ENCODE measurements at places on chromosomes 4 and X. TPM values are rescaled to one million over a fixed set of nuclear protein-coding genes. Genes with fewer than 3 reads are reported as not detected.

Gene SUPT20HL2
- total RNA-seq, result not detected

Gene IL21
- total RNA-seq, result not detected

Gene CXCL10
- not detected for total RNA-seq

Gene CPLX1
- total RNA-seq, result 2.2 TPM

Gene STOX2
- total RNA-seq, result 4.5 TPM

Gene GLOD5
- not detected for total RNA-seq

Gene DCAF12L2
- not detected for total RNA-seq

DNA sequence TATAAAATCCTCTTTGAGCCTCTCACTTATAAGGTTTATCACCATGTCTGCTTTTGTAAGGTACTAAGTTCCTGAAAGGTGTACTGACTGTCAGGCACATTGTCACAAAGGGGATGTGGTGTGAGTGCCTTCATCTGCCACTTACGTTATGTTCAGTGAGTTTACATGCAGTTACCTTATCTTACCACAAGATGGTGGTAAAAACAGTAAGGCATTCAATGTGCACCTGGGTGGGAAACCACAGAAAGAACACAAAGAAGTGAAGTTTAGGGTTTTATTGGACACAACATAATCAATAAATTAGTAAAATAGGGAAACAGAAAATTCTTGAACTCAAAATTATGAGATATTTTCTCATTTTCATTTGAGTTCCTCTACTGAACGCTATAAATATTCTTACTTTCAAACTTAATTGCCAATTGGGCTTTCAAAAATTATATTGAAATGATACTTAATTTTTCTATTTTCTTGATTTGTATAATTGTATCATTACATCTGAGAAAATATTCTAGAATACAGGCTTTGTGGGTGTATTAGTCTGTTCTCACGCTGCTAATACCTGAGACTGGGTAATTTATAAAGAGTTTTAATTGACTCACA lies 650.8 kb downstream of the PCDH7 start:
- DNase-seq, result no peak

DNA sequence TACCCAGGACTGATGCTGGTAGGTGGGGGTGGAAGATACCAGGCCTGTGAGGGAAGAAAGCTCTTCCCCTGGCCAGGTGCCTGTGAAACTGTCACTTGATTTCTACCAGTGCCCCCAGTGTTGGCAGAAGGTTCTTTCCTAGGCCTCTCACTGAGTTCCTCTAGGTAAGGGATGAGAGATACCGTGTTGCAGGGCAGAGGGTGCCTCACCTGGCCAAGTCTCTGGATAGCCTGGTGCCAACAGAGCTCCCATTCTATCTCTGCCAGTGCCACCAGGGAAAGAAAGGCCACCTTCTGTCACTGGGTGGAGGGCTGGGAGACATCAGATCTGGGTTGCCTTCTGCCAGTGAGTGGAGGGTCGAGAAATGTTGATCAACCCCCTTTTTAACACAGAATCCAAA lies 94.1 kb downstream of the RTL5 start:
- no peak for DNase-seq

- no peak for DNase-seq
Measured at GRCh38 chr4:108762559-108763225, at the start of gene ETNPPL. Gene ETNPPL, minus strand, starts transcription at chr4:108763053. Its CDS starts 155 bp downstream, at chr4:108762898.

DNA sequence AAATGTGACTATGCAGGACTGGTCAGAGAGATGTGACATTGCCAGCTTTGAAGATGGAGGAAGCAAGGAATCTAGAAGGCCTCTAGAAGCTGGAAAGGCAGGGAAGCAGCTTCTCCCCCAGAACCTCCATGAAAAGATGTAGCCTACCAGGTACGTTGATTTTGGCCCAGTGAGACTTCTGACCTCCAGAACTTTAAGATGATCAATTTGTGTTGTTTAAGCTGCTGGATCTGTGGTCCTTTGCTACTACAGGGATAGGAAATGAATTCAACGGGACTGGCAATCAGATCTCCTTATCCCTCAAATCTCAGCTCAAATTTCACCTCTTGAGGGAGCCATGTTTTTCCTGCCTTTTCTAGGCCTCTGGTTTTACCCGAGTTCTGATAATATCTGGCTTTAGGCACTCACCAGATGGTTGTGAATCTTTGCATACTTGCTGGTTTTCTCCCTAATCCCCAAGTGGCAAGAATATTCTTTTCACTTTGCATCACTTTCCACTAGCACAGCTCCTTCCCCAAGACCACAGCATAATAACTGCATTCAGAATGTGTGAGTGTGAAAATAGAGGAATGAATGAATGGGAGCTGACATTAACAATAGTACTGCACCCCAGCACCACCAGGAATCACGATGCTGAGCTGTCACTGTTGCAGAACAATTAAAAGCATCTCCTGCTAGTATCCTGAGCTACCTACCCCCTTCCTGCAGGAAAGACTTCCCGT lies 25.5 kb upstream of the TMSB4X start:
- DNase-seq, result no peak

DNA sequence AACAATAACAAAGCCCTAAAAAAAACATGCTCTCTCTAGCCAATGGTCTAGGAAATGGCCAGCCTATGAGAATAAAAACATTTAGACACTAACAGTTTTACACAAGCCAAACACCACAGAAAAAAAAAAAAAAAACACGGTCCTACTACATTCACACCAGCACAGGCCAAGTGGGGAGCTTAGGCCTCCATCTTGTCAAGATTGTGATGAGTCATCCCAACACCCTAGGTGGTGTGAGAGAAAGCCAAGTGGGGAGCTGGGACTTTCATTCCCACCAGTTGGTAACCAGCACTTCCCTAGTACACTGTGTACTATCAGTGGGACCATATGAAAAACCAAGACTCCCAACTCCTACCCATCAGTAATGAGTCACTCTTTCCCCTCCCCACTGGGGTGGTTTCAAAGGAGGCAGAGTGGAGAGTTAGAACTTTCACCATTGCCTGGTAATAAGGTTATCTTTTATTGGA lies 95.6 kb downstream of the ADAMTS3 start:
- DNase-seq, result no peak

- DNase-seq, result no peak
Measured at GRCh38 chrX:40106676-40107290, 9.0 kb upstream of the BCOR start.

DNA sequence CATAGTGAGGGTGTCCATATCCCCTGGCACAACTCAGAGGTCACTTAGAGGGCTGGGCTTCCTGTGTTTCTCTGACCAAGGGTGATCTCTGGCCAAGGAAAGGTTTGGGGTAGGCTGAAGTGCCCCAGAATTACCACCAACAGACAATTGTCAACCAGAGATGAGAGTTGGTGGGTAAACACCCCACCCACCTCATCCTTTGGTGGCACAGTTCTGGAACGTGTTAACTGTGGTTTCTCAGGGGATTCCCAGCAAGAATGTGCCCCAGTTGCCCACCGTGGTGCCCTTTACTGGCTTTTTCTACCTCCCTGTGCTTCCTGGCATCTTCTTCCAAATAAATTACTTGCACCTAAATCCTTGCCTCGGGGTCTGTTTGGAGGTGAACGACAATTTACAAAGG lies 17.1 kb downstream of the GRPR start:
- DNase-seq, result no peak

DNA sequence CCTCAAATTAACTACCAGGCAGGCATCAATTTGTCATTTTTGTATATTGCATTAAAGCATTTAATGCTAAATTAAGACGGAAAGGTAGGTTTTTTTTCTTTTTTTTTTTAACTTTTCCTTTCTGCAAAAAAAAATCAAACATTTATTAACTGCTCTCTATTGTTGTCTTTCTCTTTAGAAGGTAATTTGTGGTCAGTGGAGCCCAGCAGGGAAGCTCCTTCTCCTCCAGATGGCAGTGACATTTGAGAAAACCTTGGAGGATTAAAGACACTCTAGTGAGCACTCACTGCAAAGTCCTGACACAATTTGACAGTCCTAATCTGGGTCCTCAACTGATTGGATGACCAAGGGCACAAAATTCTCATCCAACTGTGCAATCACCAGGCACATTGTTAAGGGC lies 102.4 kb downstream of the SLIT2 start:
- no peak for DNase-seq

- DNase-seq, result no peak
Measured at GRCh38 chrX:110491846-110492620, 133.4 kb downstream of the RTL9 start.

DNA sequence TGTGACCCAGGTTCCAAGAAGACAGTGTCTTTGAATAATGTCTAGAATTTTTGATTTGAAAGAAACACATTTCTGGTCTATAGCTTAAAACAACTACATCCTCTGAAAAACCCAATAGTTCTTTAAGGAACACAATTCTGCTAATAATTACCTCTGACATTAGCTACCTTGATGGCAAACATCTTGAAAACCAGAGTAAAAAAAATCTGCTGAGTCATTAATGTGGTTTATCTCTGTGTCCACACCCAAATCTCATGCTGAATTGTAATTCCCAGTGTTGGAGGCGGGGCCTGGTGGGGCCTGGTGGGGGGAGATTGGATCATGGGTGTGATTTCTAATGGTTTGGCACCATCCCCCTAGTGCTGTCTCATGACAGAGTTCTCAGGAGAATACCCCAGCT lies 1233.8 kb downstream of the NLGN4X start:
- DNase-seq, result no peak

GRCh38 chrX:113873056-113873455 lies 710.8 kb upstream of the HTR2C start:
- DNase-seq, result no peak

- no peak for DNase-seq
Measured at GRCh38 chr4:94798808-94799207, 41.1 kb downstream of the BMPR1B start.

GRCh38 chr4:23770011-23770410 lies 119.8 kb downstream of the PPARGC1A start:
- no peak for DNase-seq

- DNase-seq, result no peak
Measured at GRCh38 chr4:106951891-106952290, 84.2 kb downstream of the DKK2 start.

DNA sequence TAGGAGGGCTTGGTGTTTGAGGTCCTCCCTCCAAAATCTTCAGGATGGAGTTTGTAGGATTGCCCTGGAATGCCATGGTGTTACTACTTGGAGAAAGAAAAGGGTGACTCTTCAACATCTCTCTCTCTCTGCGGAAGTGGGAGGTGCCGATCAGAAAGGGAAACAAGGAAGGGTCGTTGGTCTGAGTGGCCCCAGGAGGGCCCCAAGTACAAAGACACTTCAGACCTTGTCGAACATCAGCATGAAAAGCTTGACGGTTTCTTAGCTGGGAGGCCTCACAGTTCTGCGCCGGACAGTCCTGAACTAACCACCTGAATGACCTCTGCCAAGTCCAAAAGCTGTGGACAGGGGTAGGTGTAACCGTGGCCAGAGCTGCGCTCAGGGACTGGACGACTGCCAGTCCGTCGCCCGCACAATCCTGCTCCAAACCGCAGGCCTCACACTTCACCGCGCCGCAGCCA lies 646 bp upstream of the GSX2 start:
- DNase-seq, result no peak

DNA sequence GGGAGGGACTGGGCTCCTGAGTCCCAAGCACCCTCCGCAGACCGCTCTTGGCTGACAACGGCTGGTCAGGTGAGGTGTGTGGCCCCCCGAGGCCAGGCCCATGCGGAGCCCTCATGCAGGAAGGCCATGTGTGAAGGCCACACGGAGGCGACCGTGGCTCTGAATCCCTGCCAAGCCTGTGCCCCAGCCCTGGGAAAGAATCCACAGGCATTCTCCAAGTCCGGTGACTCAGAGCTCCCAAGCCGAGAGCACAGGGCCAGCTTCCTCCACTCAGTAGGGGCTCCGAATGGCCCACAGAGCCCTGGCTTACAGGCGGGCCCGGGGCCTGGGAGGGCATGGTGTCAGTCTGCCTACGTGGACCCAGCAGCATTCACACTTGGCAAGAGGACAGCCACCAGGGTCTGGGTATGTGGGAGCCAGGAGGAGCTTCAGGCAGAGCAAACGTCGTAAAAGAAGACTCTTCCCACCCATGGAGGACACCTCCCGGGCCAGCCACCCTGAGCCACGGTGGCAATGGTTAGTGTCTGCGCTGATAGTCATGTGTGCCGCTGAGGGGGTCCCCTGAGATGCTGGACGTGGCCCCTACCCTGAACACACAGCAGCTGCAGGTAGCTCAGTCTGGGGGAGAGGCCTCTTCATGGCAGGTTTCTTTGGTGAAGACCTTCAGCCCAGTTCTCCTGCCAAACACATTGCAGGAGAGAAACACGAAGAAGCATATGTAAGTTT lies 105.7 kb downstream of the PSAPL1 start:
- peak; percentile 85 for DNase-seq

DNA sequence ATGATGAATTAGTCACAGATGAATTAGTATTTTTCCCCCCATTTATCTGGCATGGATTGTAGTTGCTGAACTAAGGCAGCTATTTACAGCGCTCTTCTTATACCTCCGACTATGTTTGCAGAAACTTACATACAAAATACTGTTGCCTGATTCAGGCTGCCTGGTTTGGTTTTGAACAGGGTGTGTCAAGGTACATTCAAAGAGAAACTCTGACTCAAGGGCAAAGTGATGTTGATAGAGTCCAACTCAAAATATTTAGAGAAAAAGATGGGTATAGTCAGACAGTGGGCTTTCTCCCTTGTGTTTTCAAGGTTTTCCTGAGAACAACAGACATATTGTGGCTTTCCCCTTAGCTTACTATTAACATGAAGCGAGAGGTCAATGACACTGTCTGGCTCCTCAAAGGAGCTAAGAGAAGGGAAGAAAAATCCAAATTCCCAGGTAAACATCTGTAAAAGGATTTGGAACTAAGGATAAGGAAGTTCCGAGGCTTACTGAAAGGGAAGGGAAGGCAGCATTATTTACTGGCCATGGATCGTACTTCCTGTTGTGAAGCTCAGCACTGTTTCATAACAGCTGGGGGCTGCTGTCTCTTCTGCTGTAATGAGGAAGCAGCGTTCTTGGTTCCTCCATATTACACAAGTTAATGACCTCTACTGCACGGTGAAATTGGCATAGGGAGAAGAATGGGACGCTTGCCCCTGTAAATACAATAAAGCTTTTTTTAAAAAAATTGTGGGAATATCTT lies 30.9 kb downstream of the FAM9C start:
- DNase-seq, result no peak

GRCh38 chr4:71389149-71389827 lies 50.5 kb downstream of the SLC4A4 start:
- DNase-seq, result no peak

DNA sequence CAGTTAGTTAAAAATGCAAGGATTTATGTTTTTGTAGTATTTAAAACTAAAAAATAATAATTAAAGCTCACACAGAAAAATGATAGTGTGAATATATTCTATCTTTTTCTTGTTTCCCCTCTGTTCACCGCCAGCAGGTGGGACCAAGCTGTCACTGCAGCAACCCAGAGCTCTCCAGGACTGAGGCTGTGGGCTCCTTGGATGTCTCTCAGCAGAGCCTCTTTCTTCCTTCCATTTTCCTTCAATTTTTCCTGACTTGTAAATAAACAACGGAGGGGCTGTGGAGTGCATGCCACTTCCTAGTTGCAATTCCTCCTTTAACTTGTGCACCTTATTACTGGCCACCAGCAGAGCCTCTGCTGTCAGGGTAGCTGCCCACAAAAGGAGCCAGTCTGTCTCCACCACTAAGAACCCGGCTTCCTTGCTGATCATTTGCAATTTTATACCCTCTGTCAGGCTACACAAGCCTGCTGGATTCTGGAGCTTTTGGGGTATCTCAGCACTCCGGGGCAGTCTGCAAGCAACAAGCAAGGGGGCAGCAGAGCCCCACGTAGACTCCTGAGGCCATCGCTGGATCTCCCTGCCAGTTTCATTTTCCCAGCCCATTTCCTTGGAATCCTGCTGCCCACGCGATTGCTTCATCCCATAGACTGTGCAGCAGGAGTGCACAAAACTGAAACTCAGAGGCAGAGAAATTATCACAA lies 1467.4 kb downstream of the C4orf33 start:
- peak; percentile 45 for DNase-seq

All from PC-9 (cell line).